ENCODE measurements at places on chromosomes 3 and 15.

DNA sequence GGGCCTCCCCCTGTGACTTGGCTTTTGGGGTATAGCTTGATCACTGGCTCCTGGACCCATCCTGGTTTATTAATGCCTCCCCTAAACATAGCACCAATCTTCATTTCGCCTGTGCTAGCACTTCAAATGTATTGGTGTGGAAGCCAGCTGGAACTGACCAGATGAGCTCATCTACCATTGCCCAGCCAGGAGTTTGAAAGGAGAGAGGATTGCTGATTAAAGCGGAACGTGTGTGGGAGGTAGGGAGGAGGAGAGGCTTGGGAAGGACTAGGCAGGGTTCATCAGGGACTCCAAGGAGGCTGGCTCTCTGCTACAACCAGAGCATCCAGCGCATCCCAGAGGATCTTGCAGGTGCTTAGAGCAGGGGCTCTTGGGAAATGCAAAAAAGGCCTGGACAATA lies 34.4 kb upstream of the TLE3 start:
- no peak for DNase-seq

DNA sequence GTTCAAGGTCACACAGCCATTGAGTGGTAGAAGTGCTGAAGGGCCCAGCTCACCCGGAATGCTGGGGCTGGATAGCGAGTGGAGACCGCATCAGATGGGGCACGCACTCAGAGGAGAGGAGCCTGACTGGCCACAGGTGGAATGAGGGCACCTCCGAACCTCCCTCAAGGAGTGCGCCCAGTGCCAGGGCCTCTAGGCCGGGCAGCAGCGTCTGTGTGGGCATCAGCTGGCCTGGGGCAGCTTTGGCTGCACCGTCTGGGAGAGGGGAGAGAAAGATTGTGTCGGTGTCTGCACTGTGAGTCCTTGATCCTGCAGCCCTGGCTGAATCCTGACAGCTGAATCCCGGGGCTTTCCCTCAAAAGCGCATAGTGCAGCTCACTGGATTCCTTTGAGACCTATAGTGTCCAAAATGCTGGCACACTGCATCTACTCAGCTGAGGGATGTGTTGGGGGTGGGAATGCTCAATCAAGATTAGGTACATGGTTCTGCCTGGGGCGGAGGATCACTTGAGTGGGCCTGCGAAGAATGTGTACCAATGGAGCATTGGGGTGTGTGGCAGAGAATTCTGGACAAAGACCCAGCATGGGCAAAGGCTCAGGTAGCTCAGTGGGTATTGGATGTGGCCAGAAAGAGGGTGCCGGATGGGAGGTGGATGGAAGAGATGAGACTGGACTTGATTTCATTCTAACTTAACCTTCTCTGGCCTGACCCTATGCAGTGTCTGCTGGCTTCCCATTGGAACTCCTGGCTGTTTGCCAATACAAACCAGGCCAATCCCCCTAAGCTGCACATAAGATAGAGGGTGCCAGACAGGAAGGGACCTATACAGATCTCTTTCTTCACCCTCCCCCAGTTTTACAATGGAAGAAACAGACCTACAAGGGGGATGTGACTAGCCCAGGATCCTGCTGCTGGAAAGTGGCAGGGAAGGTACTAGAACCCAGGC lies 950 bp downstream of the ANKDD1A start:
- DNase-seq = no peak

- no peak for DNase-seq
Observed at GRCh38 chr3:3753416-3753815, 45.8 kb upstream of the LRRN1 start.

GRCh38 chr3:15536856-15537255 lies 15.3 kb upstream of the COLQ start:
- no peak for DNase-seq

DNA sequence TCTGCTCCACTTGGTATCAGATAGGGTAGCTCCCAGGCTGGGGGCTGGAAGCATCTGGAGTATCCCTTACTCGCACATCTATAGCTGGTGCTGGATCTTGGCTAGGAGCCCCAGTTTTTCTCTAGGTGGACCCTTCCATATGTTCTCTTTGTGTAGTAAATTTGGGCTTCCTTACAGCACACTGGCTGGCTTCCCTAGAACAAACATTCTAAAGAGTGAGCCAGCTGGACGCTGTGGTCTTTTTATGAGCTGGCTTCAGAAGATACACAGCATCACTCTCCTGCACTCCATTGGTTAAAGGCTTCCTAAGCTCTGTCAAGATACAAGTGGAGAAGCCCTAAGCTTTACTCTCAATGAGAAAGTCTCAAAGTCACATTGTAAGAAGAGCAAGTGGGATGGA lies 322.1 kb downstream of the WDR72 start:
- peak; percentile 11 for DNase-seq

GRCh38 chr3:22122567-22122966 lies 371.6 kb upstream of the ZNF385D start:
- no peak for DNase-seq

DNA sequence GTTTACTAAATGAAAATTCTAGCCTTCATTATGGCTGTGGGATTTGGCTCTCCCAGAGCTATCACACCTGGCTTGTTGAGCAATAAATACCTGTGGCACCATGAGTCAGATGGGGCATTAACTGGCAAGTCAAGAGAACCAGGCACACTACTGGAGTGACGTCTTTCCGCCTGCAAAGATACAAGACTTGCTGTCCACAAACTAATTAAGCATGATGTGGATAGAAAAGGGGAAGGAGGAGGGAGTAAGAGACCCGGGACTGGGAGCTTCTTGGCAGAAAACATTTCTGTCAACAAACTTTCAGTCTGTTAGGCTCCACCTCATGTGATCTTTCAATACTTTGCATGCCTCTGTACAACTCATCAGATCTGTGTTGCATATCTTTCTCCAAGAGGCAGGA lies 56.5 kb downstream of the CLDN1 start:
- peak; percentile 17 for DNase-seq

DNA sequence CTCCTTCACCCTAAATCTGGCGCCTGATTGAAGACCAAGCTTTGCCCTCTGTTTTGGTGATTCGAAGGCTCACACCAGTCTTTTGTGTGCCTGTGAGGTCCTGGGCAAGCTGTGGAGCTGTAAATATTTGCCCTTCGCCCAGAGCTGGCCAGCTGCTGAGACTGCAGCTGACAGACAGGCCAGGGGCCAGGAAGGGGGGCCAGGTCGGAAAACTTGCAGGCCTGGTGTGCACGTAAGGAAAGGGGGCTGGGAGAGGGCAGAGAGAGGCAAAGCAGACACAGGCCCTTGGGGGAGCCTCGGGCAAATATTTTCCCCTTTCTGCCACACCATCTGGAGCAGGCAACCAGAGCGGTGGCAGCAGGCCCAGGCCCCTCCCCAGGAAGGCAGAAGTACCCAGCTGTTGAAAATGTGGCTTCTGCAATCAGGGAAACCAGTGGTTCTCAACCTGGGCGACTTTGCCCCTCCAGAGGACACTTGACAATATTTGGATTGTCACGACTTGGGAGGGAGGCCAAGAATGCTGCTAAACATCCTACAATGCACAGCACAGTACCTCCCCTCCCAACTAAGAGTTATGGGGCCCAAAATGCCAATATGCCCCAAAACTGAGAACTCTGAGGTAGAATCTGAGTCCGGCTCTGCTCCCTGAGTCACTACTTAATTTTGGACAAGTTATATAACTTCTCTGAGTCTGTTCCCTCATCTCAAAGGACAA lies 2.5 kb downstream of the PDZRN3 start:
- peak; percentile 78 for DNase-seq

DNA sequence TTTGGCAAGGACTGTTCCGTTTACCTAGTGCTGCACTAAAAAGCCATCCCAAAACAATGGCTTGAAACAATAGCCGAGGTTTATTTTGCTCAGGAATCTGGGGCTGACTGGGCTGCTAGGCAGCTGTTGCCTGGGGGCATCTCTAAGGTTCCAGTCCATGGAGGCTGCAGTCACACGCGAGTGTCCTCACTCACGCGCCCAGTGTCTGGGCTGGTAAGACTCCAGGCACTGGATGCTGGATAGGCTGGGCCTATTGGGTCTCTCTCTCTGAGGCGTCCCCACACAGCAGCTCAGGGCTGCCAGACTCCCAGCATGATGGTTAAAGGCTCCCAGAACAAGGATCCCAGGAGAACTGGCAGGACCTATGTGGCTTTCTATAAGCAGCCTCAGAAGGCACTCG lies 34.2 kb downstream of the ALS2CL start:
- DNase-seq = peak; percentile 60

- peak; percentile 10 for DNase-seq
Observed at GRCh38 chr3:107206141-107206540, 171.1 kb upstream of the CCDC54 start.

DNA sequence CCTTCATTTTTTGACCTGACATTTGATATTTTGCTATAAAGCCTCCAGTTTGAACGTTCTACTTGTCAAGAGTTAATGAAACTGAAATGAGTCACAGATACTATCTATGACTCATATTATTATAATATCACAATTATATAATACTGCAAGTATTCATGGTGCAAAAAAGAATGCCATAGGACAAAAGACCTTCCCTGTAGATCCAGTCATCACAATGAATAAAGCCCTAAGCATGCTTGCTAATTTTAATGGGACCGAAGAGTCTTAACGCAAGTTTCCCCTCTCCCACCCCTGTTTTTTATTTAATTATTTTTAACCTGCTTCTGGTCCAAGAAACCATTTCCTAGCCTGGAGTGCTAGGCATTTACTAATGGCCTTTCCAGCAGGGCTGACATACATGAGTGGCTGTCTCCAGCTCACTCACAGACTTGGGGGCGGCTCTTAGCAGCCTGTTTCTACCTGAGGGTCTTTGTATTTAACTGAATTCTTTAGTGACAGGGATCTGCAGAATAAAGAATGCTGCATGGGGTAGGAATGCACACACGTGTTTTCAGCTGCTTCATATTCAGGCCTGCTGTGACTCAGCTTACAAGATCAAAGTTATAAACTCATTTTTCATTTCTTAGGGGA lies 61.2 kb downstream of the THBS1 start:
- no peak for DNase-seq

- DNase-seq = no peak
Observed at GRCh38 chr3:123279121-123279520, 77.4 kb downstream of the SEC22A start.

All from NCI-H2081 (cell line).